ENCODE measurements at places on chromosomes 4 and X.

DNA sequence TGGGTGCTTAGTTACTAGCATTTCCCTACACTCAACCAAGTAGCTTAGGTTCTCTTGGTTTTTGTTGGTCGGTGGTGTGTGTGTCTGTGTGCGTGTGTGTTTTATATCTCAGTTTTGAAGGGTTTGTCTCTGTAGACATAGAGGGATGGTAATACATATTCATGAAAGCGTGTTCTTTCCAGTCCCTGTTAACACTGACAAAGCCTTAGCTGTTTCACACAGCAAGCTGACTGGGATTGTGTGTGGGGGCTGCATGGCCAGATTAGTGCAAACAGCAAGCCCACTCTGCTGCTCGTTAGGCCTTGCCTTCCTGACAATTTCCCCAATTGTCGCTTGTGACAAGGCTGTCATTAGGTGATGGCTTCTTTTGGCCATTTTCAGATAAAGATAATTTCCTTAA lies 43.9 kb downstream of the ALPK1 start:
- no peak for DNase-seq

DNA sequence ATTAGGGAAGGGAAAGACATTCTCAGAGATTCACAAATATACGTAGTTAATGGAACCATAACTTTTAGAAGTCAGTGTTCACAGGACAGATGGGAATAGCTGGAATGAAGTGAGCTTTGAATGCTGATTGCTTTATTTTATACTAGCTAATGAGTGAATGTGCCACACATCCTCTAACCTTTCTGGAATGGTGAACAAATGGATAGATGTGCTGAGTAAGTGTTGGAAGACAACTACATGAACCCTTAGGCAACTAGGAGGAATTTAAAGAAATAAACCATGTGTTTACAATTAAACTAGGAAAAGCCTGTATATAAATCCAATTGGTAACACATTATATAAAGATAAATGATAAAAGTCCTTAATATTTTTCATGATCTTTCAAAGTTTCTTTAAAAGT lies 91.6 kb upstream of the LIMCH1 start:
- DNase-seq, result no peak

GRCh38 chr4:8556341-8557150 lies 23.6 kb upstream of the GPR78 start:
- DNase-seq, result no peak

GRCh38 chr4:188989371-188989770 lies 850.1 kb downstream of the TRIML1 start:
- no peak for DNase-seq

DNA sequence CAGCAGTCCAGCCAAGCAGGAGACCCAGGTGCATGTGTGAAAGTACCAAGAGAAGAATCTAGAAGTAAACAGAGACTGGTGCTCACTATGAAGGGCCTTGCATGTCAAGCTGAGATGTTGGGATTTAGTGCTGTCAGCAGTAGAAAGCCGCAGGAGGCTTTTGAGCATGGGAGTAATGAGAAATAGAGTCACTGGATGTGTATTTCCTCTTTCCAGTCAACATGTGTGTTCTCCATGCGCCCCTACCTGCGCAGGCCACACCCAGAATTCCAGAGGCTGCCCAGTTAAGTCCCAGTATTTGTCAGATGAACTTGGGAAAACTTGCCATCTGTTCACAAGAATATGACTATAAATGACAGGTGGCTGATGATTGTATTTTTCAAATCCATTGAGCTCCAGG lies 4.5 kb upstream of the MAMLD1 start:
- no peak for DNase-seq

Measured in stimulated activated CD8-positive, alpha-beta memory T cell treated with anti-CD3 and anti-CD28 coated beads, Interleukin-15, amount 100 ng/mL, for 1 hour (primary cell).